ENCODE measurements at places on chromosomes 6 and 20.

- no peak for DNase-seq
Observed at GRCh38 chr6:11366183-11366933, 133.9 kb upstream of the NEDD9 start.

DNA sequence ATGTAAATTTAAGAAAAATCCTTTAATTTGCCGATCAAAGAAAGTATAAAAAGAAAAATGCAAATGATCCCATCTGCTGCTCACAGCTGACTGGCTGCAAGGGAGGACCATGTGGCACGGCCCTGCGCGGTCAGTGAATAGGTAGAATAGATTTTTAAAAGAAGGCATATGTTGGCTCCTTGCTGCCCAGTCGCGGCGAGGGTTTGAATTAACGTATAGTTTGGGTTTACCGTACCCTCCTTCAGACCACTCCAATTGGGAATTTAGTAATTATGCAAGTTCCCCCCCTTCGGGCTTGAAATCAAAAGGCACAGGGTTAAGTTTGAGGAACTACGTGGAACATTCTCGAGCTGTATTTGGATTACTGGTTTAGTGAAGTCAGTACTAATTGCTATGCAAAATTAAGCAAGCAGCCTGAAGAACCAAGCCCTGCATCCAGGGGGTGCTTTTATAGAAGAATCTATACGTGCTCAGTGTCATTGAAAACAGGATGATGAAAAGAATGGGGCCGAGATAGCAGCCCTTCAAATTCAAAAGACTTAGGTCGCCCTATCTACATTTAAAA, 1.1 kb upstream of the BEND3 start:
- DNase-seq = peak; percentile 56

- DNase-seq = no peak
Observed at GRCh38 chr6:87946669-87947068, 101.0 kb upstream of the SPACA1 start.

- no peak for DNase-seq
Observed at GRCh38 chr6:87182321-87182720, 27.0 kb downstream of the ZNF292 start.

- no peak for DNase-seq
Observed at GRCh38 chr20:60046011-60046413, 87.8 kb downstream of the CDH26 start.

DNA sequence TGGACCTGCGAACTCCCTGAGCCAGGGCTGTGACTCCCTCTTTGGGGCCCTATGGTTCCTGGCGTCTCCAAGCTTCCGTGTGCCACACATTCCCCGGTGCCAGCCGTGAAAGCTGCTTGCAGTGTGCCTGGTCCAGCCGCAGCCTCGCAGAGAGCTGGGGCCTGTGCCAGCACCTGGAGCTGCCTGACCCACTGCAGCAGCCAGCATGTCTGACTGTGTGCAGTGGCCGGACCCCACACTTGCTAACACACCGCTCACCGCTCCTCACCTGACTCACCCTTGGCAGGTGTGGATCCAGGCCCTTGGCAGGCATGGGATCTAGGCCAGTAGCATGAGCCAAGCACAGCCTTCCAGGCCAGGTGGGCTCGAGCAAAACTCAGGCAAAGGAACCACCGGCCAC, 227.5 kb downstream of the OTOR start:
- no peak for DNase-seq

GRCh38 chr6:118864341-118865099, 29.4 kb upstream of the ASF1A start:
- no peak for DNase-seq

- DNase-seq = no peak
Observed at GRCh38 chr6:112176175-112176574, 78.2 kb downstream of the LAMA4 start.

DNA sequence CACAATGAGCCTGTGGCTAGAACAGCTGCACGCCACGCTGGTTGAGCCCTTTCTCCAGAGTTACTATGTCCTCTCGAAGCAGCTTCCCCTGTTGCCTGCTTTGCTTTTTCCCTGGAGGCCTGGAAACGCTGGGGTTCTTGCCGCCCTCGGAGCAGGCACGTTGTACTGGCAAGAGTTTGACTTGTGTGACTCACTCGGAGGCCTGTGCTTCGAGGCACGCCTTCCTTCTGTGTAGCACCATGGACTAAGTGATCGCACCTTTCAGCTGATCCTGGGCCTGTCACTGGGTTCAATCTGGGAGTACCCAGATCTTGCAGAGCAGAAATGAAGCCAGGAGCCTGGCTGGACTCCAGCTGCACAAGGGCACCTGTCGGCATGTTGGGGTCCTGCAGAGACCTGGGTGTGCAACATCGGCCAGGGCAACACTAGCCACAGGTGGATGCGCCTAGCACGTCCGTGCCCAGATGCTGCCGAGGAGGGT, 5.2 kb downstream of the INSM1 start:
- DNase-seq = peak; percentile 86

- no peak for DNase-seq
Observed at GRCh38 chr6:82679232-82679631, 315.6 kb downstream of the TPBG start.

DNA sequence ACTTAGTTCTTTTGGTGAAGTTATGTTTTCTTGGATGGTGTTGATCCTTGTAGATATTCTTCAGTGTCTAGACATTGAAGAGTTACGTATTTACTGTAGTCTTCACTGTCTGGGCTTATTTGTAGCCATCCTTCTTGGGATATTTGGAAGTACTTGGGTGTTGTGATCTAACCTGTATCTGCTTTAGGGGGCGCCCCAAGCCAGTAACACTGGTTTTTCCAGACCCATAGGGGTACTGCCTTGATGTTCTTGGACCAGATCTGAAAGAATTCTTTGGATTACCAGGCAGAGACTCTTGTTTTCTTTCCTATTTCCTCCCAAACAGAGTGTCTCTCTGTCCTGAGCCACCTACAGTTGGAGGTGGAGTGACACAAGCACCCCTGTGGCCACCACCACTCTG, 309.1 kb upstream of the IMPG1 start:
- no peak for DNase-seq

DNA sequence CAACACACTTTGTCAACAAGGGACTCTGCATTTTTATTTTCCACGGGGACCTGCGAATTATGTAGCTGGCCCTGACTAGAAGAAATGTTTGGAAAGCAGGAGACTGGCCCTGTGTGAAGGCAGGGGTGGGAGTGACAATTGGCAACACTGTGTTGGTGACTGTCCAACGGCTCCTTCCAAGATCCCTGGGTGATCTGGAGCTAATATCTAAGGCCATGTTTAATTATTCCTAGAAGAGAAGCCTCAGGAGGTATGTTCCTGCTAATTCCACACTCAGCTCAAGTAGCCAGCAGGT, 13.7 kb downstream of the SLC22A23 start:
- DNase-seq = no peak

- no peak for DNase-seq
Observed at GRCh38 chr20:44174996-44175765, 11.8 kb downstream of the JPH2 start.

DNA sequence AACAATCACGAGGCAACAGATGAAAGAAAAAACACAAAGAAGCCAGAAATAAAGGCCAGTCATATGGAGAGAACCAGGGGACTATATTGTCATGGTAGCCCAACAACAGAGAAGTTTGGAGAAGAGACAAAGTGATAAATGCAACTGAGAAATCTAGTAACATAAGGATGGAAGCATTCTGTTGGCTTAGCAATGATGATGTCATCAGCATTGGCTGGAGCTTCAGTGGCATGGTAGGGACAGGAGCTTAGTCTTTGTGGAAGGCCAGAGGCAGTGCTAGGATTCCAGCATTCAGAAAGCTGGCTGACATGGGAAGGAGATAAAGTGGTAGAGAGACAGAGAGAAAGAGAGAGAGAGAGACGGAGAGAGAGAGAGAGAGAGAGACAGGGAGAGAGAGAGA, 276.4 kb downstream of the TRDN start:
- no peak for DNase-seq

GRCh38 chr6:32941214-32941768, 463 bp upstream of the HLA-DMB start:
- no peak for DNase-seq

GRCh38 chr20:49394264-49394663, 88.2 kb downstream of the KCNB1 start:
- no peak for DNase-seq

- DNase-seq = no peak
Observed at GRCh38 chr6:10567256-10568026, 46.3 kb downstream of the GCNT2 start.

GRCh38 chr20:49712646-49712995, 1.1 kb downstream of the B4GALT5 start:
- no peak for DNase-seq

DNA sequence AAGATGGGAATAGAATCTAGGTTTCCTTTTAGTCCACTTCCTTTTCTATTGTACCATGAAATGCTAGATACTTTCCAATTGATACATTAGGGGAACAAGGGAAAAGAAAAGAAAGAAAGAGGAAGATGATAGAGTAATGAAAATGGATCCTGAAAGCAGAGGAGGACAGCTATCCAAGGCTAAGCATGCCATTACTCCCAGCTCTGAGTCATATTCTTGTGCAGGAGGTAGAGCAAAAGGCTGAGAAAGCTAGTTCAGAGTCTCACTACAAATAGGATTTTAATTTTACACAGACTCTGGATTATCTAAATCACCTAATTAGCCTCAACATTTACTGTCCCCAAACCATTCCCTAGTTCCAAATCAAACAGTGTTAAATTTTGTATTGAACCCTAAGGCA, 23.6 kb downstream of the RWDD2A start:
- no peak for DNase-seq

- DNase-seq = no peak
Observed at GRCh38 chr6:128474481-128474880, 45.9 kb downstream of the PTPRK start.

DNA sequence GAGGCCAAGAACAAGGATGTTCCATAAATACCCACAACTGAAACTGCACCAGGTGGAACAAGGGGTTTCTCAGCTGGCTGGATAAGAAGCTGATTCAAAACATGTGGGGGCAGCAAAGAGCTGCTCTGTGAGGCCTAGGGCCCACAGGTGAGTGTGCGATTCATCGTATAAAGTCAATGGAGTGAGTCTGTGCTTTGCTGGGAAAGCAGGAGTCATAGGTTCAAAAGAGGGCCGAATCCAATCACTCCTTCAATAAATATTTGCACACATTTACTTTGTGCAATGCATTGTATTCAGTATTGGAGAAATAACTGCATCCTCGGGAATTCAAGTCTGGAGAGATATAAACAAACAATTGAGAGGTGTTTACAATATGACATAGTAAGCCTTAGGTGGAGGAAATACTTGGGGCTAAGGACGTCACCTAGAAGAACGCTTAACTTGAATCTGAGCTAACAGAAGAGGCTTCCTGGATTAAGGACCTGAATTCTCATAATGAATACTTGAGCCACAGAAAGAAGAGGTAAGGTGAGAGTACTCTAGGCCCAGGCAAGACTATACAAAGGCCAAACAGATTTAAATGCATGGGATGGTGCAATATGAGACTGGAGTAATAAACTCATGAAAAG, 83.7 kb upstream of the TMEM30A start:
- DNase-seq = peak; percentile 45

DNA sequence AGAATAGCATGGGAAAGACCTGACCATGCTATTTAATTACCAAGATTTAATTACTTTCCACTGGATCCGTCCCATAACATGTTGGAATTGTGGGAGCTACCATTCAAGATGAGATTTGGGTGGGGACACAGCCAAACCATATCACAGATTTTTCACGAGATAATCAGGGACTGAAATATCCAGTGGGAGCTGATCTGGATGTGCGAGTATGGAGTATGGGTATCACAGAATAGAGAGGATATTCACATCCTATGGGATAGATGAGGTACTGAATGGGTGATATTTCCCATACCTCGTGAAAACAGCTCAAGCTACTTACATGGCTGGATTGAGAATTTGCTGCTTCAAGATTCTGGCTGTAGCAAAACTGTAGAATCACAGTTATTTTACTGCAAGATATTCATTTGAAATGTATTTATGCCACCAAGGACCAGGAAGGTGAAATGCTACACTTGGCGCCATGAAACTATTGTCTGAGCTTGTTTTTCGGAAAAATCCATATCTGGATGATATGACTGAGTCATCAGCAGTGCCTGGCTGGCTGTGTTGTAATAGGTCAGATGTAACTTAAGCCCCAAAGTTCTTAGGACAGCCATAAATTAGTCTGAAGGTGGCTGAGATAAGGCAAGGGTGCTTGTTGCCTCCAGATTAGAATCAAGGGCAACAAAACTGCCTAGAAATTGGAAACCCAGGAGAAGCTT, 29.8 kb downstream of the KCNS1 start:
- no peak for DNase-seq

- no peak for DNase-seq
Observed at GRCh38 chr6:143973097-143973966, 34.7 kb downstream of the PLAGL1 start.

DNA sequence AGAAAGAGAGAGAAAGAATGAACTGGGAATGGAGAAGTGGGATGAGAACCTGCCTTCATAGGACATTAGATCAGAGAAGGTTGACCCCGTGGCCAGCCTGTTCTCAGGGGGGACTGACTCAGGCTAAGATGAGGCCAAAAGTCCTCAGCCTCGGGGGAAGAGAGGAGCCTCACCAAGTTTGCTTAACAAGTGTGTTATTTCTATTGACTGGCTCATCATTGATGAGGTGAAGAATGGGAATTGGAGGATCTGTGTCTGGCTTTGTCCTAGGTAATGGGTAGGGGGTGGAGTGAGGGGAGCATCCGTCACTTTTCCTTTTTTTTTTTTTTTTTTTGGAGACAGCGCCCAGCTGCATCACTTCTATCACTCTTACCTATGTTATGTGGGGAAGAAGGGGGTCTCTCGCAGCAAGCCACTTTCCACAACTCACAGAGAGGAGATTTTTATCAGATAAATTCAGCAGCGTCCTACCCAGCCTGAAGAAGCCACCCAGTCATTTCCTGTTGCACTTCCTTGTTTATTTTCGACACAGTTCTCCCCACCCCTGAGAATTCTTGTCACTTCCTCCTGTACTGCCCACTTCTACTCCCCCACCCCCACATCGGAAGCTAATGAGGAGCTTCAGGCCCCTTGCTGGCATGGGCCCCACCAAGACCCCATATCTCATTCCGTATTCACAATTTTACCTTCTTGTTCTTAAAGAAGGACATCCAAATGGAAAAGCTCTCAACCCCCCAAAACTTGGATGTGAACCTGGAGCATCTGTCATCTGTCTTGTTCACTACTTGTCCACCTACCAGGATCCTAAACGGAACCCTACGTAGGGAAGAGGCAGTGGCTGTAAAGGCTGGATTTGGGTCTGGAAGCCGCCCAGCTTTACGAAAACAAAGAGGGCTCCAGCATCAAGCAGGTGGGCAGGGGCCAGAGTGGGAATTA, 2.8 kb upstream of the RNASET2 start:
- no peak for DNase-seq

GRCh38 chr6:121848523-121849255, 413.2 kb downstream of the GJA1 start:
- DNase-seq = no peak

- no peak for DNase-seq
Observed at GRCh38 chr6:167833396-167833763, 6.7 kb downstream of the AFDN start.

GRCh38 chr6:104943781-104944180, 13.1 kb upstream of the LIN28B start:
- no peak for DNase-seq

- no peak for DNase-seq
Observed at GRCh38 chr6:148293181-148293995, 49.2 kb upstream of the SASH1 start.

GRCh38 chr6:42281570-42281969, 63.9 kb upstream of the MRPS10 start:
- DNase-seq = no peak

Data from NCI-H1930 (cell line).